ENCODE measurements at places on chromosomes 1 and 21. TPM values are rescaled to one million over a fixed set of nuclear protein-coding genes. Genes with fewer than 3 reads are reported as not detected.

DNA sequence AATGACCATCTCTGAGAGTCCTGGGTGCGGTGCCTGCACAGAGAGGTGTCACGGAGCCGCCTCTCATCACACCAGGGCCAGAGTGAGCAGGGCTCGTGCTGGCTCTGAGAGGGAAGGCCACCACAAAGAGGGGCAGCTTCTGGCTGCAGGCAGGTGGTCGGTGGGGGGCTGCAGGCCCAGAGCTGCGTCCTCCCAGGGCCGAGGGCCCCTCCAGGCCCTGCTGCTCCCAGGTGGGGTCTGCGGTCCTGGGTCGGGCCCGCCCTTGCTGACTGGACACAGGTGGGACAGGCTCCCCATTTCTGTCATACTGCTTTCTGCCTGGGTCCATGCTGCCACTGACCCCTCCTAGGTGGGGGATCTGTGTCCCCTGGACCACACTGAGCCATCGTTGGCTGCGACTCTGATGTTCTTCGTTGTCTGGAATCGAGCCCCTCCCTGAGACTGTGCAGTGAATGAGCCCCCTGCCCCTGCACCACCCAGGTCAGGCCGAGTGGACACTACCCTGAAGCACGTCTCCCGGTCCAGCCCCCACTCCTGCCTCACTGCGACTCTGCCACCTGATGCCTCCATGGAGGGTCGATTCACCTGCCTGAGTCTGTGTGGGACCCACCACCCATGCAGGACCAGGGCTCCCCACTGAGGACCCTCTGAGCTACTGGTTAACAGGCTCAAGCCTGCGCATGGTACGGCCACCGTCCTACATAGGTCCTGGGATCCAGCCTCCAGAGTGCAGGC, 332.0 kb upstream of the VAMP3 start:
- no peak overlapping the region for H3K27ac ChIP-seq
- no peaks in the 10 kb centered on the region for H3K4me1 ChIP-seq
- DNase-seq: no peak
- H3K36me3 ChIP-seq: no peaks in the 10 kb centered on the region

The CSF3R gene
- total RNA-seq: 0.24 TPM

- no peaks in the 10 kb centered on the region for H3K4me1 ChIP-seq
- H3K36me3 ChIP-seq: no peaks in the 10 kb centered on the region
- H3K27ac ChIP-seq: no peak overlapping the region
- DNase-seq: no peak
- no peaks in the 10 kb centered on the region for H3K27me3 ChIP-seq
Observed at GRCh38 chr1:103469801-103470200, 55.7 kb upstream of the RNPC3 start.

DNA sequence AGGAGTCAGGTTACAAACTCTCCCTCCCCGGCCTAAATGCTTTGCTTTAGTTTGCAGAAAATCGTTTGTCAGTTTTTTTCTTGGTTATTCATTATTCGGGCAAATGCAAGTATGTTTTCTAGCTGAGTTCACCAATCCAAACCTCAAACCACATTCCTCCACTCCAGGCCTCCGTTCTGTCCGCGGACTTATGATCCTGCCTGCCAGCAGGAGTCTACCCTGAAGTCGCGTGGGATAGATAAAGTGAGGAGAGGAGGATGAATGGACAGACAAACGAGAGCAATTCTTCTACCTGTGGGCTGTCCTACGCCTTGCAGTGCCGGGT, 1.3 kb downstream of the ADAMTS1 start:
- peaks cover 14% of the 10 kb centered on the region for H3K36me3 ChIP-seq
- H3K4me1 ChIP-seq: peaks cover 50% of the 10 kb centered on the region
- H3K27ac ChIP-seq: peak overlapping the region; percentile 80
- peaks cover 55% of the 10 kb centered on the region for H3K27me3 ChIP-seq
- peak overlapping the region; percentile 84 for H3K4me3 ChIP-seq
- DNase-seq: no peak

The LCK gene
- 281 TPM for total RNA-seq

GRCh38 chr1:24641646-24642151, 1.4 kb upstream of the SRRM1 start:
- peaks cover under 1% of the 10 kb centered on the region for H3K27me3 ChIP-seq
- peak overlapping the region; percentile 94 for H3K4me3 ChIP-seq
- no peak for DNase-seq
- peak overlapping the region; percentile 96 for H3K27ac ChIP-seq

GRCh38 chr1:61083013-61083806, 849 bp downstream of the NFIA start:
- peaks cover 3% of the 10 kb centered on the region for H3K36me3 ChIP-seq
- no peak for DNase-seq
- H3K4me1 ChIP-seq: peaks cover 30% of the 10 kb centered on the region
- H3K27me3 ChIP-seq: peaks cover 68% of the 10 kb centered on the region
- peak overlapping the region; percentile 42 for H3K4me3 ChIP-seq

- no peaks in the 10 kb centered on the region for H3K27me3 ChIP-seq
- H3K4me1 ChIP-seq: no peaks in the 10 kb centered on the region
- no peak for DNase-seq
- no peak overlapping the region for H3K4me3 ChIP-seq
- H3K27ac ChIP-seq: no peak overlapping the region
Observed at GRCh38 chr1:178552856-178553255, 39.9 kb downstream of the TEX35 start.

DNA sequence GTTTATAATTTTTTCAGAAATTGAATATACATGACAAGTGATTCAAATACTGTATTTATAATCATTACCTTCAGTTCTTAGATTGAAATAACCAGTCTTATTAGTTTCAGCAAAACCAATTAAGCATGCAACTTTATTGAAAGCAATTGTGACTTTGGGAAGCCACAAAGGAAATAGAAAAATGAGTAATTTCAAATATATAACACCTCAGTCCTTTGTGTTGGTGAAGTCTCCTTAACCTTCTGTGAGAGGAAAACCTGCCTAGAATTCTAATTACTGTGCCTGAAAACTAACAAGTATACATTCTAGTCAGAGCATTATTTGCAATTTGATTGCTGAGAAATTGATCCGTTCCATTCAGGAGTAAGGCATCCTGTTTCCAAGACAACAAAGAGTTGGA, 95.8 kb downstream of the S1PR1 start:
- no peak overlapping the region for H3K27ac ChIP-seq
- H3K36me3 ChIP-seq: peaks cover 2% of the 10 kb centered on the region
- no peak overlapping the region for H3K4me3 ChIP-seq
- peaks cover 15% of the 10 kb centered on the region for H3K27me3 ChIP-seq
- H3K4me1 ChIP-seq: peaks cover 16% of the 10 kb centered on the region

The AADACL4 gene
- not detected for total RNA-seq

GRCh38 chr1:204731985-204732575, 46.5 kb upstream of the LRRN2 start:
- no peaks in the 10 kb centered on the region for H3K4me1 ChIP-seq
- no peak for DNase-seq
- H3K27ac ChIP-seq: no peak overlapping the region

GRCh38 chr1:9410737-9411297, 118.1 kb downstream of the SPSB1 start:
- DNase-seq: peak; percentile 11
- peaks cover 36% of the 10 kb centered on the region for H3K4me1 ChIP-seq
- no peaks in the 10 kb centered on the region for H3K36me3 ChIP-seq
- H3K27me3 ChIP-seq: peaks cover 3% of the 10 kb centered on the region
- H3K4me3 ChIP-seq: peak overlapping the region; percentile 0

GRCh38 chr1:19438516-19439195, 46.7 kb downstream of the CAPZB start:
- H3K27ac ChIP-seq: peak overlapping the region; percentile 44
- H3K36me3 ChIP-seq: peaks cover 16% of the 10 kb centered on the region

DNA sequence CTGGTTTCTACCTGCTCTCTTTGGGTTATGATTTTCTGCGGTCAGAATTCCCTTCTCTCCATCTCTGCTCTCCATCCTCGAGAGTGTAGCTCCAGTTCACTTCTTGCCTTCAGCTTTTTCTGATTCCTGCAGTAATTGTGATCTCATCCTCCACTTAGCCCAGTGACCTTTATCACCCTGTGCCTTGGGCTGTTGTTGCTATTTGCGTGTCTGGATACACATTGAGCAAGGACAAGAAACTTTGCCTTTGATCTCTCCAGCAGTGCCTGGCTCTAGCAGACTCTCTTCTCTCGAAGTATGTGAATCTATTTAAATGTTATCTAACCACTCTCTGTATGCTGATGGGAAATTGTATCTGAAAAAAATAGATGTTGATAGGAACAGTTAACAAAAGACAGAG, 76.4 kb upstream of the MARK1 start:
- H3K27ac ChIP-seq: no peak overlapping the region
- H3K36me3 ChIP-seq: no peaks in the 10 kb centered on the region
